ENCODE measurements at places on chromosomes 11 and 22.

DNA sequence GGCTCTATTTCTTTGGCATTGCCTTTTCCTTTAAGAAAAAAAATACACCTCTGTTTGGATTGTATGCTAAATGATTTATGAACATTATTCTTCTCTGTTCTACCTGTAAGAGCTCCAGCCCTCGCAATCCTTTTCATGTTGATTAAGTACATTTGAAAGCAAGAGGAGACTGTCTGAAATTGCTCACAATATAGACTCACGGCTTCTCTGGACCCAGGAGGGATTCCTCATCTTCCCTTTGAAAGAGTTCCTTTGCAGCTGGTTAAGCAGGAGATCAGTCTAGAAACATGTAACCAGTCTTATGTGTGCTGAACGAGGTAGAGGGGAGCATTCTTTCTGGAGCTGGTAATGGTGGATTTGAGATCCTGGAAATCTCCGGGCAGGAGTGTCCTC lies 47.4 kb downstream of the PKNOX2 start:
- H3K27ac ChIP-seq = peak overlapping the region; percentile 43
- H3K4me1 ChIP-seq = peaks cover 21% of the 10 kb centered on the region
- no peaks in the 10 kb centered on the region for H3K27me3 ChIP-seq
- peaks cover 1% of the 10 kb centered on the region for H3K36me3 ChIP-seq
- no peak overlapping the region for H3K4me3 ChIP-seq

- DNase-seq = no peak
- H3K36me3 ChIP-seq = no peaks in the 10 kb centered on the region
- no peak overlapping the region for H3K27ac ChIP-seq
These were observed 351.9 kb downstream of the ETS1 start for GRCh38 chr11:128235426-128235825.

- H3K4me1 ChIP-seq = peaks cover 66% of the 10 kb centered on the region
- H3K27me3 ChIP-seq = no peaks in the 10 kb centered on the region
- H3K4me3 ChIP-seq = peak overlapping the region; percentile 63
- H3K27ac ChIP-seq = peak overlapping the region; percentile 94
These were observed 9.1 kb downstream of the BACE1-AS start for GRCh38 chr11:117300283-117300663.

DNA sequence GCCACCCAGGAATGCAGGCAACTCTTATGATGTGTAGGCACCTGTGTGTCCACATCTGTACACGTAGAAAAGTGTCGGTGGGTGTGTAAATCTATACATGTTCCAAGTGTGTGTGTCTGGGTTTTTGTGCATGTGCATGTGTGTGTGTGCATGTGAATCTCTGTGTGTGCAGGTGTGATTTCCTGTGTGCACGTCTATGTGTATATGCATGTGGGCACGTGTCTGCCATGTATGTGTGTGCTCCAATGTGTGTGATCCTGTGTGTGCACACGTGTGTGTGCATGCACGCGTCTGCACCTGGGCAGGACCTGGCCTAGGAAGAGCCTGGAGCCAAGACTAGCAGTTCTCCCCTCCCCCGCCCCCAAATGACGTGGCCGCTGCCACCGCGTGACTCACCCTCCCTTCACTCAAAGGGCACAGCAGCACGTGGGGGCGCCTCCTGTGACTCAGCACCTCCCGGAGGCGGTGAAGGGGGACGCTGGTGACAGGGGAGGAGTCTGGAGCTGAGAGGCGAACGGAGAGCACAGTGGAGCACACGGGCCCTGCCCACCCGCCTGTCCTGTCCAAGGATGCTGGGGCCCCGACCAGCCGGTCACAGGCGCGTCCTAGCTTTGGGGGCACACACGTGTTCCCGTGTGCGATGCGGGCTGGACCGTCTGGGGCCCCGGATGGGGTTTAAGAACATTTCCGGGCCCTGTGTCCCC lies 10.1 kb downstream of the PIM3 start:
- H3K4me1 ChIP-seq = peaks cover 6% of the 10 kb centered on the region
- H3K36me3 ChIP-seq = no peaks in the 10 kb centered on the region
- peak; percentile 57 for DNase-seq
- H3K4me3 ChIP-seq = peak overlapping the region; percentile 62
- peak overlapping the region; percentile 96 for H3K27ac ChIP-seq
